ENCODE measurements at places on chromosomes 2 and 18. TPM values are rescaled to one million over a fixed set of nuclear protein-coding genes. Genes with fewer than 3 reads are reported as not detected.

DNA sequence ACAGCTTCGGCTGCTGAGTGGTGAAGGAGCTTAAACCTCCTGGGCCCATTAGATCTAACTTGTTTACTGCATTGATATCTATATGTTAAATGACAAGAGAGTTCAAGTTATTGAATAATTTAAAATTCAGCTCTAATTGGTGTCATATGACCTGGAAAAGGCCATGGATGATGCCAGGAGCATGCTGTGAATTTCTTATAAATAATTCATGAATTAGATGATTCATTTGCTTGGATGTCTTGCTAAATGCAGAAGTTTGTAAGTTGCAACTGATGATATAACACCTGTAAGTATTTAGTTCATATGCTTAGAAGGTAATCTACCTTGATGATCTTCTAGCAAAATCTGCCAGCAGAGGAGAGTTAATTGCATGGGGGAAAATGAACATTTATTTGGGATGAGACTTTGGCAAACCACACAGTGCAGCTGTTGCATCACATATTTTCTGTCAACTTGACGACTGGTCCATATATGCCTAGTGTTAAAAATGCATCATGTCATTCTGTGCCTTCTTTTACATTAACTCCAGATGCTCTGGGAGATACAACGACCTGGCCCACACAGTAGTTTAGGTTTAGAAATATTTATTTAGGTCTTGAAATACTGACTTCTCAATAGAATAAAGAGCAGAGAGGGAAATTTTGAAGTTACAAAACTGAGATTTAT, 226.3 kb downstream of the KIAA1328 start:
- no peak for DNase-seq

- DNase-seq, result no peak
These were observed 9.8 kb downstream of the STEAP3 start for GRCh38 chr2:119233326-119234020.

- DNase-seq, result no peak
These were observed 1378.4 kb upstream of the PIK3C3 start for GRCh38 chr18:40576507-40577115.

DNA sequence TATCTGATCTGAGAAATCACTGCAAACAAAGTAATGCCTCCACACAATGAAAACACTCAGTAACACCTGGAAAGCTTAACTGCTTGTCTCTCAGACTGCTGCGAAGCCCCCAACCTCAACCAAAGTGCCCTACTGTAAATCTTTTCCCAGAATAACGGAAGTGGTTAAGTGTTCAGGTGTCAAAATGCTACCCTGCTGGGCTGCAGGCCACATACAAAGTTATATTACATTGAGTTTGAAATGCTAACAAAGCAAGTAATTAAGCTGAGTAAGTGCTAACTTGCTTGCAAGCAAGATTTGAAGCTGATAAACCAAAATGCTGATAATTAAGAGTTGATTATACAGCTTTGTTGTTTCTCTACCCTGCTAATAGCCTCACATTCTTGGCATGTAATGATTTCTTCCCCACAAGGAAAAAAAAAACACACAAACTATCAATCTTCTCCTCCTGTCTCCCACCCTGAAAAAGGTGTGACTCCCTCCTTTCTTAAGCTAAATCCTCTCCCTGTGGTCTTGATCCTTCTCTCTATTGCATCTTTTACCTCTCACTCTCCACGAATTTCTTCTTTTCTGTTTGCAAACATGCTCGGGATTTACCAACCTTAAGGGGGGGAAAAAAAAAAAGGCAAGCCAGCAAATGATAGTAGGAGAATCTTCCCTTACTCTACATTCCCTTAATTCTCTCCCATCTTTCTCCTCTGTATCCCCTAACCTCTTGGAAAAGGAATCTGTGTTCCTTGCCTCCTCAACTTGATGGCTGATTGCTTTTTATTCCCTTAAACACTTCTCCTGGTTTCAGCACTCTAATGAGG, 266.8 kb upstream of the SIX3 start:
- DNase-seq, result no peak

- DNase-seq, result no peak
These were observed 6.7 kb upstream of the QPCT start for GRCh38 chr2:37337620-37338280.

- DNase-seq, result no peak
These were observed 161.5 kb upstream of the KCNJ3 start for GRCh38 chr2:154537024-154537423.

- DNase-seq, result no peak
These were observed 107.9 kb downstream of the SPOPL start for GRCh38 chr2:138609446-138609845.

DNA sequence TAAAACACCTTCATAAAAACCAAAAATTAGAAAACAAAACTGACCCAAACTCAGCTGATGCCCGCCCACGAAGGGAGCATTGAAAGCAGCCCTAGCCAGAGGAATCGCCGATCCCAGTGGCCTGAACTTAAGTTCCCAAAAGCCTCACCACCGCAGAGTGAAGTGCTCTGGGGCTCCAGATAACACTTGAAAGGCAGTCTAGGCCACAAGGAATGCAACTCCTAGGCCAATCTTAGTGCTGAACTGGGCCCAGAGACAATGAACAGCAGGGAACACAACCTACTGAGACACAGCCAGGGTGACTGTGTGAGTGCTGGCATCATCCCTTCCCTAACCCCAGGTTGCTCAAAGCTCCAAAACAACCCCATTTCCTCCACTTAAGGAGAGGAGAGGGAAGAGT, 59.6 kb upstream of the CHN1 start:
- DNase-seq, result no peak

DNA sequence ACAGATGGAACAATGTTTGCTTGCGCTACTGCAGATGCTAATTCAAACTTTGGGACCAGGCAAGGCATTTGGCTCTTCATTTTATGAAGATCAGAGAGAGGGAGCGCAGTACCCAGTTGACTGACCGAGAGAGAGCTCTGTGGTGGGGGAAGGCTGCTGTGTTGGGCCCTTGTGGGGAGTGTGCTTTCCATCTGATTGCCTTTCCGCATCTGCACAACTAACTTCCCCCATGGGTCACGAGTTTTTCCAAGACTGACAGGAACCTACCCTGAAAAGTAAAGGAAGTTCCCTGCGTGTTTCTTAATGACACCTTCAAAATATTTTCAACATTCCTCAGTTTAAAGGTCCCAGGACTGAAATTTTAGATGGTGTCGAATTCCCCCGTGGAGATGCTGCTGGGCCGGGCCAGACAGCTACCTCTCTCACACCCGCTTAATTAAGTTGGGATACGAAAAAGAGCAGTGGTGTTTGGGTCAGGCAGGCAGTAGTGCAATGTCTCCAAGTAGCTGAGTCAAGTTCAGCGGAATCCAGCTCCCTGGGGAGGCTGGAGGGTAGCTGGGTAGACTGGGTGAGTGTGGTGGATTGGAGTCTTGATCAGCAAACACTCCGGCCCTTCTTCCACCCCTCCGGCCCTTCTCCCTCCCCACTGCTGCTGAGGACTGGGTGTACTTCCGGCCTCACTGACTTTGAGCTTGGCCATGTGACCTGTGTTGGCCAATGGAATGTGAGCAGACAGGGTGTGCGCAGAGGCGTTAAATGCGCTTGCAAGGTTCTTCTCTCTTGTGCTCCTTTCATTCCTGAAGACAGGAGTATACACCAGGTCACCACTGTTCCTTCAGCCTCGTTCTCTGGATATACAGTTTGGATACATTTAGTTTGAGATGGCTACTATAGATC, 2.3 kb upstream of the ARHGAP25 start:
- peak; percentile 67 for DNase-seq

DNA sequence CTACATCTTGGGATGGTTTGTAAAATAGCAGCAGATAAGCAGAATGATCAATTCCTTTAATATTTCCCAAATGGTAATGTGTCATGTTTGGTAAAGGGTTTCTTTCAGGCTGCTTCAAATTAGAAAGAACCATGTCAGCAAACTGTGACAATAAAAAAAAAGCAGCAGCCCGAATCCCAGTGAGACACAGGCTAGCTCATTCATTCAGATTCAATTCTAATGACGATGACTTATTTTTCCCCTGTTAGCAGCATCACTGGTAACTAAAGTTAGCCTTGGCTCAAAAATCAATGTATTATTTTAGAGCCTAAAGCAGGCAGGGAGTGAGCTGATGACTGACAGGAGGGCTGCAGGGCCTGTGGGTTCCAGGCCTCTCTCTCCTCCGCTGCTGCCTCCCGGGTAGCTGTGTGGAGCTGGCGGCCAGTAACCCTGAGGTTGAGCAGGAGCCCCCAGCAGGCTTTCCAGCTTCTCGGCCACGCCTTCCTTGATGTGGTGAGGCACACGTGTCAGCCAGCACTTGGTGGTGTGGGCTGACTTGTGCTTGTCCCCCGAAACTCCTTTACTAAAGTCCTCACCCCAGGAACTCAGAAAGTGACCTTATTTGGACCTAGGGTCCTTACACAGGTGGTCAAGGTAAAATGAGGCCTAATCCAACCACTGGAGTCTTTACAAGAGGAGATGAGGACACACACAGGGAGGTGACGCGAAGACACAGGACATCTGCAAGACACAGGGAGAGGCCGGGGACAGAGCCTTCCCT, 120.5 kb upstream of the HS6ST1 start:
- peak; percentile 9 for DNase-seq

- no peak for DNase-seq
These were observed 47.5 kb upstream of the ASB1 start for GRCh38 chr2:238379096-238379810.

- peak; percentile 26 for DNase-seq
These were observed 27.5 kb downstream of the MAP2 start for GRCh38 chr2:209451209-209451834.

DNA sequence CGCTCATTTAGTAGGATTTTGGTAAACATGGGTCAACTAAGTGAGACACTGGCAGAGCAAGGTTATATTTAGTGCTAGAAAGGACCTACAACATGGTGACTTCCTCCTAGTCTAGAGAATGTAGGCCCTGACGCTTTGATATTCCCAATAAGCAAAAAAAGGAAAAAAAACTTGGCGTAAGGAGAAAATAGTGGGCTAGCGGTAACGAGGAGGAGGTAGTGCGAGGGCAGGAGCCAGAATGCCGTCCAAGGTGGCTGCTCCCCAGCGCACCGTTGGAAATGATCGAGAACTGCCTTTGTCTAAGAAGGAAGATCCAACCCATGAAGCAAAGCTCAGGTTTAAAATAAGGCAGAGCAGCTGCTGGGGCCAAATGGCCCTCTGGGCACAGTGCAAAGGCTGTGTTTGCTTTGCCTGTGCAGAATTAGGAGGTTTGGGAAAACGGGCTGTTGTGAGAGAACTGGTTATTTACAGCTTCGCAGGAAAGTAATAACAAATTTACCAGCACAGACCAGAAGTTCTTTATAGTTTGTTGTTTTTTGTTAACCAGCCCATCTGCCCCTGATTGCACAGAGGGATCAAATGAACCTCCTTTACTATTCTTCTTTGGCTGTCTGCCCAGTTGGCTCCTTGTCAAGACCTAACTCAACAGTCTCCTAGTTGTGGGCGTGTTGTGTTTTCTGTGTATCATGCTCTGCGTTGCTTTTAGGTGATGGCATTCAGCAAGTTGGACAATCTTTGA, 86.6 kb downstream of the ITGB1BP1 start:
- no peak for DNase-seq

DNA sequence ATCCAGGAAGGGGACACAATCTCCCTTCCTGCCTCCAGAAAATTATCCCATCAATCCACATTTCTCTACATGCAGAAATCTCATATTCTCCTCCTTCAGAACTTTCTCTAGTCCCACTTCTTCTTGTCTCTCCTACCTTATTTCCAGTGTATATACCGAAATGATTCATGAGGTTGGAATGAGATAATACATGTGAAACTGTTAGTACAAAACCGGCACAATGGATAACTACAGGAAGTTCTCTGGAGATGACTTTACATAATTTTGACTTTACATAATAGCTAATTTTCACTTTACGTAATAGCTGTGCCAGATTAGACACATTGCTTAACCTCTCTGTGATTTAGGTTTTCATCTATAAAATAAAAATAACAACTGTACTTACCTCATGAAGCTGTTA, 801.3 kb downstream of the ERBB4 start:
- DNase-seq, result no peak

- DNase-seq, result peak; percentile 9
These were observed 185.0 kb upstream of the HS6ST1 start for GRCh38 chr2:128503399-128504245.

- no peak for DNase-seq
These were observed 35.4 kb upstream of the CCDC93 start for GRCh38 chr2:118049140-118049815.

GRCh38 chr18:12455496-12455895, 47.8 kb downstream of the PRELID3A start:
- peak; percentile 49 for DNase-seq

DNA sequence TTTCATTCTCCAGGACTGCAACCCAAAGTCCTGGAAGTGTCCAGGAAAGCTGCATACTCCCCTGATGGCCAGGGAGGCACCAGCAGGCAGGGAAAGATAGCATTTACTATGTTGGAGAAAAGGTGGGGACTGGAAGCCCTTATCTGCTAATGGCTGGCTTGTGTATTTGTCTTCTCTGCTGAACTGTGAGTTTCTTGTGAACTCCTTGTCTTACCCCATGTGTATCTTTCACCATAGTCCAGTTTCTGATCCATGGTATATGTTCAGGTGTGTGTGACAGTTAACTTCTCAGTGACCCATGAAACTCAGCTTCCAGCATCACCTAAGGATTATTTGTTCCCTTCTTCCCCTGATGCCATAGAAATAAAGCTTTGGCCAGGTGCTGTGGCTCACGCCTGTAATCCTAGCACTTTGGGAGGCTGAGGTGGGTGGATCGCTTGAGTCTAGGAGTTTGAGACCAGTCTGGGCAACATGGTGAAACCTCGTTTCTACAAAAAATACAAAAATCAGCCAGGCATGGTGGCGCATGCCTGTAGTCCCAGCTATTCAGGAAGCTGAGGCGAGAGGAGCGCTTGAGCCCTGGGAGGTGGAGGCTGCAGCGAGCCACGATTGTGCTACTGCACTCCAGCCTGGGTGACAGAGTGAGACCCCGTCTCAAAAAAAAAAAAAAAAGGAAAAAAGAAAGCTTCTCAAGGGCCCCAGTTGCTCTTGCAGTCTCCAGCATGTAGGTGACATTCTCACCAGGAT, 112.8 kb upstream of the MAP4K3 start:
- no peak for DNase-seq

DNA sequence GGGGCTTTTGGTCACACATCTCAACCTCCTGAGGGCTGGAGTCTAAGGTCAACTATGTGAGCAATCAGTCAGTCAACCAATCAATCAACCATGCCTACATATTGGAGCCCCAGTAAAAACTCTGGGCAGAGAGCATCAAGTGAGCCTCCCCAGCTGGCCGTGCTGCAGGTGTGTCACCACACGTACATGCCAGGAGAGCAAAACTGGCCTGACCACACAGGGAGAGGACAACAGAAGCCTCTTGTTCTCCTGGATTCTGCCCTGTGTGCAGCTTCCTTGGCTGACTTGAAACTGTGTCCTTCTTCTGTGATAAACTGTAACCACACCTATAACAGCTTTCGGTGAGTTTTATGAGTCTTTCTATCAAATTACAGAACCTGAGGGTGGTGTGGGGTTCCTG, 25.9 kb downstream of the GPR35 start:
- no peak for DNase-seq

KATNAL2 gene
- total RNA-seq, result 17.5 TPM

FTCDNL1 gene
- 9.7 TPM for total RNA-seq

RSAD2 gene
- 5.5 TPM for total RNA-seq

SLC4A5 gene
- total RNA-seq, result 113 TPM

TMEM178A gene
- 3.4 TPM for total RNA-seq

MEP1B gene
- 0.19 TPM for total RNA-seq

ZAP70 gene
- 5.5 TPM for total RNA-seq

REG3G gene
- total RNA-seq, result 22.3 TPM

CYRIA gene
- 2.6 TPM for total RNA-seq

ADRA2B gene
- total RNA-seq, result 2.4 TPM

BMP10 gene
- not detected for total RNA-seq

NCKAP5 gene
- total RNA-seq, result 6.3 TPM

APCDD1 gene
- total RNA-seq, result 12.5 TPM

DAW1 gene
- 31.2 TPM for total RNA-seq

ECEL1 gene
- 8.7 TPM for total RNA-seq

RFTN2 gene
- total RNA-seq, result 25.0 TPM

C2orf15 gene
- total RNA-seq, result 3.1 TPM

Measured in testis (tissue), 5 donors.